ENCODE measurements at places on chromosomes 12 and 14.

- no peak for DNase-seq
These were observed 21.0 kb upstream of the SNX6 start for GRCh38 chr14:34650786-34651584.

GRCh38 chr12:130280742-130281141, 56.9 kb upstream of the PIWIL1 start:
- DNase-seq = no peak

GRCh38 chr14:50978529-50978871, 34.2 kb upstream of the PYGL start:
- DNase-seq = no peak

DNA sequence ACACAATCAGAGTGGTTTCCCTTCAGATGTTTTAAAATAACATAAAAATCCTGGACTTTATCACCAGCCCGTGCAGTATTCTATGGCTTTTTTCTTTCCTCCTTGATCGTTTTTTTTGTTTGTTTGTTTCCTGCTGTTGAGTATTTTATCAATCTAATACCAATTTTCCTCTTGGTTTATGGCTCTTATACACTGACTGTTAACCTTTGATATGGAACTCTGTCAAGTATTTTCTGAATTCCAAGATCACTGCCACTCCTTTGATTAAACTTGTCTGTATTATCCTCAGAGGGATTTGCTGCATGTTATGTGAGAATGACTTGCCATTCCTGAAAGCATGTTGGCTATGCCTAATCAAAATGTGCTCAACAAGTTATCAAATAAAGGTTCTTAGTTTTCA, 88.4 kb downstream of the PELI2 start:
- DNase-seq = no peak

DNA sequence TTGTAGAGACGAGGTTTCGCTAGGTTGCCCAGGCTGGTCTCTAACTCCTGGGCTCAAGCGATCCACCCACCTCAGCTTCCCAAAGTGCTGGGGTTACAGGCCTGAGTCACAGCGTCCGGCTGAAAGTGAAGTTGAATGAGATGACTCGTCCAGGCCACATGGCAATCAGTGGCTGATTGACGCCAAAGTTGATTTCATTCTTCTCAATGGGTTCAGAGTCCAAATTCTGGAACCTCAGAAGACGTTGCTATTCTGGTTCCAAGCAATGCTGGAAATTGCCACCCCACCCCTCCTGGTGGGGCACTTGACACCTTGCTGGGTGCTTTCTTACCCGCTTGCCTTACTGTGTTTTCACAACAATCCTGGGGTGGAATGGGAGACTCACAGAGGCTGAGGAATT, 14.9 kb downstream of the ABCB9 start:
- DNase-seq = no peak

DNA sequence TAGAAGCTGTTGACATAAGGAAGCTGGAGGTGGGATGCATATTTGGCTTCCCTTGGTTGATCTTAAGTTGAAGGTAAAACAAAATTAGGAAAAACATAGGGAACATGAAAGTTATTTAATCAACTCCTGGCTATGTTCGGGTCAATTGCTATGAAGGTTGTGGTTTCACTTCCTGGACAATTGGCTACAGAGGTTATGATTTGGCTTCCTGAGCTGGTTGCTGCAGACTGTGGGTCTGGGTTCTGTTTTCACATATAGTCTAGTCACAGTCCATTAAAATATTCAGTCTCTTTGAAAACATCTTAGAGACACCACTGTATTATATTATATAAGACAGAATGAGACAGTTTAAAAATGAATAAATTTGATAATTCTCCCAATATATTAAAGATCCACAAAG, 895.2 kb upstream of the USP15 start:
- no peak for DNase-seq

DNA sequence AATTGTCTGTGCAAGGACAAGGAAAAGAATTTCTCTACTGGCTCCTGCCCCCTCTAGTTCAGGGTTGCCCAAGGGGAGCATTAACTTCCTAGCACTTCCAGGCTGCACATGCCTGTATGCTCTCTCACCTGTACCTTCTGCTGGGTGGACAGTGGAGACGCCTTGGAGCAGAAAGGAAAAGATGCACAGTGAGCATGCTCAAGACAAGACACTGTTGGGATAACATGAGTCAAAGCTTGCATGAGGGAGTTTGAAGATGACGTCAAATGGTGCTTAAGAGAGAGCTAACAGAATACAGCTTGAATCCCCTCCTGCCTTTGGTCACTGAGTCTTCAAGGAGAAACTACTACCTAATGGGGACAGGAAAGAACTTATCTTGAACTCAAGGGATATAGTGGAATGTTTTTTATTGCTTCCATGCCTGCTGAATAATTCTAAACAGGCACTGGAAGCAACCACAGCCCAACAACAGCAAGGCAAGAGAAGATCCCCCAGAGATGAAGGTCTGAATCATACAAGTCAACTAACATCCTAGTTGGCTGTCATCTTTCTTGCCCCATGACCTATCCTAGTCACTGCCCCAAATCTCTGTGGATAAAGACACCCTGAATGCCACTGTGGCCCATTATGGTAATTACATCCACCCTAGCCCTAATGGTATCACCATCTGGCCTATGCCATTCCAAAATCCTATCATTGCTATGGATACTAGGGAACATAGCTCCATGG, 23.5 kb downstream of the RPS6KA5 start:
- no peak for DNase-seq

DNA sequence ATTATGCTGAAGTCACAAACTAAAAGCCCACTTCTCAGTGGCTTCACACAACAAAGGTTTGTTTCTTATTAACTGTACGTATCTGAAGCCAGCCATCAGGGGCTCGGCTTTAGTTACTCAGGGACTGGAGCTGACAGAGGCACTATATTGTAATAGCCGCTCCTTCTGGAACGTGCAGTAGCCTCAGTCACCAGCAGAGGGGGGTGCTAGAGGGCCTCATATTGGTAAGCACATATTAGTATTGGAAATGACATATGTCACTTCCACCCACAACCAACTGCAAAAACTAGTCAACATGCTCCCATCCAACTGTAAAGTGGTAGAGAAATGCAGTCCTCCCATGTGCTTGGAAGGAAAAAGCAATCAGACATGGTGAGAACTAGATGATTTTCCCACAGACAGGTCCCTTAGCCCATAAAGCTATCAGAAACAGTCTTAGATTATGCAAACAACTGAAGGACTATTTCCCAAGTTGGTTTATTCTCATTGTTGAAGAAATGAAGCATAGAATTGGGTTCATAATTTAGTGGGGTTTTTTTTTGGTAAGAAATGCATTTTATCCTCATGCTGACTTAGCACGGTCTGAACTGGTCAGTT, 183.6 kb upstream of the G2E3 start:
- DNase-seq = peak; percentile 3

GRCh38 chr12:113236539-113237399, 15.5 kb downstream of the TPCN1 start:
- DNase-seq = no peak

DNA sequence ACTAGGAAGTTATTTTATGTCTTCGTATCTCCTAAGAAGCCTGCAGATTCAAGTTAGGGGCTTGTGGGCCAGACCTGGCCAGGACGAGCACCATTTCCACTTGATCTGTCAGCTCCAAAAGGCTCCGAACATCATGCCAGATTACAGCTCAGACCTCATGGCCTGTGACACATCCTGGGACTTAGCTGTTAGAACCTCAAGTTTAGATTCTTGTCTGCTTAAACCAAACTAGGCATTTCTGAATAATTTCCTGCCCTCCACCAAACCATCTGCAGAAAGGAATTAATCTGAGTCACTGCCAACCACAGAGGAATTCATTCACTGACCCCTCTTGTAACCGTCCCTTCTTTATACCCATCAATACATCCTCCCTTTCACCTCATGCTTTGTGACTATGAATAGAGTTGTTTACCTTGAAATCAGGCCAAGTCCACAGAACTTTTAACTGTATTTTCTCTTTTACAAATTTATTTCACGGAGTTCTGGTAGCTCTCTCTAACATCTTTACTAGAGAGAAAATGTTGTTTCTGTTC, 120.3 kb downstream of the FBXL14 start:
- no peak for DNase-seq

DNA sequence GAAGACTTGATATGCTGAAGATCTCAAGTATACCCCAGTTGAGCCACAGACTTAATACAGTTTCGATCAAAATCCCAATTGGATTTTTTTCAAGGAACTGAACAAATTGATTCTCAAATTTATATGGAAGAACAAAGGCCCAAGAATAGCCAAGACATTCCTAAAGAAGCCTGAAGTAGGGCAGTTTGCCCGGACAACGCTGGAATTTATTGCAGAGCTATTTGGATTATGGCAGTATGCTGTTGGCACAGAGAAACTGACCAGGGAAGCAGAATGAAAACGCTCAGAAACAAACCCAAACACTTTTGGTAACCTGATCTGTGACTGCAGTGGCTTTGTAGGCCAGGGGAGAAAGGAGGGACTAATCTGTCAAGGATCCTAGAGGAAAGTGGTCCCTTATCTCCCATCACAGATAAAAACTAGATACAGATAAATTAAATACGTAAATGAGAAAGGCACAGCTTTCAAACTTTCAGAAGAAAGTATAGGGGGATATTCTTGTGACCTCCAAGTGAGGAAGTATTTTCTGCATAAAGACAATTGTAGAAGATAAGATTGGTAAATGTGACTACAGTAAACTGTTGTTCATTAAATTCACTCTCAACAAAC, 35.9 kb upstream of the GSC start:
- DNase-seq = no peak

GRCh38 chr12:124431971-124432370, 135.4 kb downstream of the NCOR2 start:
- DNase-seq = no peak

DNA sequence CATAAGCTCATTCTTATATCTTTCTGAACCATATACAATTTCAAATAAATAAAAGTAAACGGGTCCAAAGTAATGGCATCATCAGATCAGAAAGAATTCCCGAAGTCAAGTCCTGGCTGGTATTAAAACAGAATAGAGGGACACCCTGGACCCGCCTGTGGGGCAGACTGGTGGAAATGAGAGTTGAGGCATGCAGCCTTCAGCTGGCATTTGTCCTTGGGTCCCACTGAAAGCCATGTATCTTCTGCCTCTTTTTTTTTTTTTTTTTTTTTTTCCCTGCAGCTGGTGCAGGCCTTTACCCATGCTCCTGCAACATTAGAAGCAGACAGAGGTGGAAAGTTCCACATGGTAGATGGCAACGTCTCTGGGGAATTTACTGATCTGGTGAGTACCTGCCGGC, 9.9 kb downstream of the AHSA1 start:
- DNase-seq = no peak

GRCh38 chr12:104303538-104304151, at the start of gene EID3:
TSS of gene EID3 (plus strand) at chr12:104303739. CDS start at chr12:104303935, 196 bp downstream.
- DNase-seq = peak; percentile 27

- DNase-seq = no peak
These were observed 150.8 kb upstream of the FSCB start for GRCh38 chr14:44657696-44658388.

- DNase-seq = no peak
These were observed 4.6 kb upstream of the SBNO1 start for GRCh38 chr12:123369229-123369628.

Measured in GOT3 (cell line).